Mesothelial cell of epicardium (in vitro differentiated cells): ENCODE measurements at places on chromosomes 12 and 14. TPM values are rescaled to one million over a fixed set of nuclear protein-coding genes. Genes with fewer than 3 reads are reported as not detected.
A peak's percentile ranks its signal among the peaks of the same experiment; 100 is the strongest.

BCAT1 gene
- 108 to 125 TPM (median 121 TPM) in 3 replicates for total RNA-seq

RAB3IP gene
- total RNA-seq, result 28.0 to 34.2 TPM (median 28.5 TPM) in 3 replicates

ZFHX2 gene
- 9.8 to 14.4 TPM (median 13.7 TPM) in 3 replicates for total RNA-seq

MYF5 gene
- total RNA-seq, result not detected in 3 replicates

DNA sequence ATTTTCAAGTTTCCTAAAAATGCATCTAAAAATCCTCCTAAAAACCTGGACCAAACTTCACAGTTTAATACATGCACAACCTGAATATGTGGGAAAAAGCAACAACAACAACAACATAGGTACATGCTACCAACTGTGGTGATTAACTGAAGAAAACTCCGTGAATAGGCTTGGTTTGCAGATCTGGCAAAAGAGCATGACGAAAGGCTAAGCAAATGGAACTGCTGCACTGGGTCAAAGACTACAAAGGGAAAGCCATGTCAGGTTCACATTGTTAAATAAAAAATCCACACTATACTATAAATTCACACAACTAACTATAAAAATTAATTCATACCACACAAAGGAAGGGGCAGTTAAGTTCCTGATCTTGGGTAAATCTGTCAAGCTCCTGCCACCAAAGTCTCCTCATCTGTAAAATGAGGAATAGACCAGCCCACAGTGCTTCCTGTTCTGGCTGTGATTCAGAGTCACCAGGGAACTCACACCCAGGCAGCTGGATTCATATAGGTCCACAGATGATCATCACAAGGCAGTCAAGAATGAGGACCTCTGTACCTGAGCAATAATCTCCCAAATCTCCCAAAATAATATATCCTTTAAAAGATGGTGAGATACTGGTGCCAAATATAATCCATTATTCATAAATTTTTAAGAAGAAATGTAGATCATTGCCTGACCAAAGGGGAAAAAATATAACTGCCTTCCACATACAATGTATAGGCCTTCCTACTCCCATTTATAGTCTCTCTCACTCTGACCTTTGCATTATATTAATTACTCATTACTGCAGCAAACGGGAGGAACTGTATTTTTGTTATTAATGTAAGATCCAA, 7.0 kb downstream of the CORO1C start:
- H3K27ac ChIP-seq, result peak overlapping the region; percentile 75
- no peaks in the 10 kb centered on the region for H3K36me3 ChIP-seq
- DNase-seq, result no peak
- no peaks in the 10 kb centered on the region for H3K27me3 ChIP-seq
- no peak overlapping the region for H3K4me3 ChIP-seq

DNA sequence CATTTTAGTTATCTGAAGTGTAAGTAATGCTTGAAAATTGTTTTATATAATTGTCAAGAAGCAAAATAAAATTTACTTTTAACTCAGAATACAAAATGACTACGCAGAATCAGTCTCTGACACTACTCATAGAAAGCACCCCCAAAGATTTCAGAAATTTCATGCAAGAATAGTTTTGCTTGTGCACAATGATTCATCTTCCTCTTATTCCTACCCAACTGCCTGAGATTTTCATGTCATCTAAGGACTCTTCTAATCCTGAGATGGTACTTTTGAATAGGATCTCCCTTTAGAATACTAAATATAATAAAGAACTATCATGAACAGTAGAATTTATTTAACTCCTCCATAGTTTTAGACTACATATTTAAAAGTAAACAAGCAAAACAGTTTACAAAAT, 485.3 kb upstream of the MGAT4C start:
- no peak overlapping the region for H3K4me3 ChIP-seq
- no peaks in the 10 kb centered on the region for H3K36me3 ChIP-seq
- no peak for DNase-seq
- no peak overlapping the region for H3K27ac ChIP-seq
- H3K27me3 ChIP-seq, result no peaks in the 10 kb centered on the region

DNA sequence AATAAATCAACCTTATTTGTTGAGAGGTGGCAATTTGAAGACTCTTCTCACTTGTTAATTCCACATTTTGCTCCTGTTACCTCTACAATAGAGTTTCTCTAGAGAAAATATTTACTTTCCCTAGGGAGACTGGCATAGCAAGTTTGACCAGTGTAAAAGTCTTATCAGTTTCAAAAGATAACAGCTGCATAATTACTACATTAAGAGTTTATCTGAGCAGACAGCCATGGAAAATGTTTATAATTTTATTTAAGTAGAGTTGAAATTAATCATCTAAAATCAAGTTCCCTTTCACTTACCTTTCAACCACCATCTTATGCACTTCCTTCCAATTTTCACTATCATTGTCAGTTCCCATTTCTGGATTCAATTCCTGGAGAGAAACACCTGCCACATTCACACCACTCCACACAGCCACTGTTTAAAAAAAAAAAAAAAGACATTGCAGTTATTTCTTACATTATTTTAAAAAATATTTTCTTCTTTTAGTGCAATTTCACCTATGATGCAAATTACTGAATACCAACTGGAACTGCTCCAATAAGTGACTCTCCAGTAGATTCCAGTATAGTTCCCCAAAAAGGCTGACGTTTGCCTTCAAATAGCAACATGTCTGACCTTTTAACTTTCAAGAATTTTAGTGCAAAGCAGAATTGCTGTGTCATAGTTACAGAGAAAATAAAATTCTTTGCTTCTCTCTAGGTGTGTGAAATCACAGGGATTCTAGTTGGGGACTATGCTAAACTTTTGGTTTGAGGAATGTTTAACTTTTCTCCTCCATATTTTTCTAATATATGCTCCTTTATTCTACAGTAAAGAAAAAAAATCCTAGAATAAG, 19.4 kb downstream of the LDHB start:
- DNase-seq, result no peak
- H3K36me3 ChIP-seq, result peaks cover 68% of the 10 kb centered on the region
- no peaks in the 10 kb centered on the region for H3K27me3 ChIP-seq

DNA sequence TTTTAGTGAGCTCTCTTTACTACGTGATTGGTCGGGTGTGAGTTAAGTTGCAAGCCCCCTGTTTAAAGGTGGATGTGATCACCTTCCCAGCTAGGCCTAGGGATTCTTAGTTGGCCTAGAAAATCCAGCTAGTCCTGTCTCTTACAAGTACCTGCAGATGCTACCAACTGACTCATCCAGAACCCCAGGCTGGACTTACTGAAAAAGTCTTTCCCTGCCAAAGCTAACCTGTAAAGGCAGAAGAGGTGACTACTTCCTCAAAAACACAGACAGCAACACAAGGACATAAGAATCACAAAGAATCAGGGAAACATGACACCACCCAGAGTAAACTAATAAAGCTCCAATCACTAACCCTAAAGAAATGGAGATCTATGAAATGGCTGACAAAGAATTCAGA, 39.1 kb upstream of the HIGD1C start:
- no peaks in the 10 kb centered on the region for H3K27me3 ChIP-seq
- H3K4me3 ChIP-seq, result no peak overlapping the region
- H3K27ac ChIP-seq, result no peak overlapping the region
- H3K36me3 ChIP-seq, result peaks cover 37% of the 10 kb centered on the region

DNA sequence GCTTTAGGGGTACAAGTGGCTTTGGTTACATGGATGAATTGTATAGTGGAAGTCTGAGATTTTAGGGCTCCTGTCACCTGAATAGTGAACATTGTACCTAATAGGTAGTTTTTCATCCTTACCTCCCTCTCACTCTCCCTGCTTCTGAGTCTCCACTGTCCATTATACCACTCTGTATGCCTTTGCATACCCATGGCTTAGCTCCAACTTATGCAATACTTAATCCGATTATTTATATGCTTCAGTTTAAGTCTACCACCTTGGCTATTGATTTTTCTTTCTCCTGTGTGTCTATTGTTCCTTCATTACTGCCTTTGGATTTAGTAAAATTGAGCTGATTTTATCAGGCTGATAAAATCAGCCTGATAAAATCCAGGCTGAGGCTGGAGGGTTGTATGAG, 30.5 kb upstream of the C12orf71 start:
- no peaks in the 10 kb centered on the region for H3K4me1 ChIP-seq
- no peaks in the 10 kb centered on the region for H3K27me3 ChIP-seq
- H3K27ac ChIP-seq, result no peak overlapping the region
- peaks cover 2% of the 10 kb centered on the region for H3K36me3 ChIP-seq

GRCh38 chr14:58872061-58872460, 234.3 kb downstream of the DACT1 start:
- H3K36me3 ChIP-seq, result no peaks in the 10 kb centered on the region
- H3K27me3 ChIP-seq, result no peaks in the 10 kb centered on the region
- no peak for DNase-seq
- no peak overlapping the region for H3K4me3 ChIP-seq
- peaks cover 29% of the 10 kb centered on the region for H3K4me1 ChIP-seq

GRCh38 chr14:65780566-65780965, 368.0 kb downstream of the FUT8 start:
- no peak overlapping the region for H3K4me3 ChIP-seq
- no peaks in the 10 kb centered on the region for H3K36me3 ChIP-seq
- no peak overlapping the region for H3K27ac ChIP-seq
- DNase-seq, result no peak

- no peaks in the 10 kb centered on the region for H3K36me3 ChIP-seq
- no peak overlapping the region for H3K27ac ChIP-seq
- no peak overlapping the region for H3K4me3 ChIP-seq
- peaks cover 19% of the 10 kb centered on the region for H3K4me1 ChIP-seq
- no peak for DNase-seq
Observed at GRCh38 chr12:77608271-77608824, 222.3 kb upstream of the NAV3 start.

- peak overlapping the region; percentile 65 for H3K27ac ChIP-seq
- H3K4me3 ChIP-seq, result no peak overlapping the region
- no peaks in the 10 kb centered on the region for H3K36me3 ChIP-seq
- no peak for DNase-seq
- H3K4me1 ChIP-seq, result peaks cover 13% of the 10 kb centered on the region
- H3K27me3 ChIP-seq, result no peaks in the 10 kb centered on the region
Observed at GRCh38 chr12:122917507-122918121, 21.7 kb upstream of the VPS37B start.

DNA sequence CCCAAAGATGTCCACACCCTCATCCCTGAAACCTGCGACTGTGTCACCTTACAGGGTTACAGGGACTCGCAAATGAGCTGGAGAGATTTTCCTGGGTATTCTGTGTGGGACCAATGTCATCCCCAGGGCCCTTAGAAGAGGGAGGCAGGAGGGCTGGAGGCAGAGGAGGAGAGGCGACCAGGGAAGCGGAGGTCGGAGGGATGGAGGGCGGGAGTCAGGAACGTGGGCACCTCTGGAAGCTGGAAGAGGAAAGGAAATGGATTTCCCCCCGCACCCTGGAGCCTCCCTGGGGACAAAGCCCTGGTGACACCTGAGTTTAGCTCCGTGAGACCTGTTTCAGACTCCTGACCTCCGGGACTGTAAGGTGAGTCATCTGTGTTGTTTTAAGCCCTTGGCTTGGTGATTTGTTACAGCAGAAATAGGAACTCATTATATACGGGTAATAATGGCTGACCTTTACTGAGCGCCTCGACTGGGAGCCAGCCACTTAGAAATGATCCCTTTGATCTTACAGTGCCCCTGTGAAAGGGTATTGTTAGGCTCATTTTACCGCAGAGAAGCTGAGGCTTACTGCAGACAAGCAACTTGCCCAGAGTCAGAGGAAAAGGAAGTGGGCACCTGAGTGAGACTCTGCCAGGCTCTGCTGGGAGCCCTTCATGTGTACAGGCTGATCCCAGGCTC, 29.3 kb upstream of the FZD10 start:
- no peak for DNase-seq
- no peak overlapping the region for H3K27ac ChIP-seq
- H3K36me3 ChIP-seq, result no peaks in the 10 kb centered on the region
- H3K4me3 ChIP-seq, result no peak overlapping the region

- H3K27me3 ChIP-seq, result no peaks in the 10 kb centered on the region
- H3K27ac ChIP-seq, result peak overlapping the region; percentile 6
- peaks cover 11% of the 10 kb centered on the region for H3K36me3 ChIP-seq
- H3K4me3 ChIP-seq, result no peak overlapping the region
Observed at GRCh38 chr12:79592865-79593264, 97.9 kb downstream of the PAWR start.

GRCh38 chr12:65993173-65993572, 137.4 kb downstream of the LLPH start:
- DNase-seq, result no peak
- peaks cover 15% of the 10 kb centered on the region for H3K4me1 ChIP-seq
- H3K4me3 ChIP-seq, result no peak overlapping the region
- no peaks in the 10 kb centered on the region for H3K27me3 ChIP-seq

DNA sequence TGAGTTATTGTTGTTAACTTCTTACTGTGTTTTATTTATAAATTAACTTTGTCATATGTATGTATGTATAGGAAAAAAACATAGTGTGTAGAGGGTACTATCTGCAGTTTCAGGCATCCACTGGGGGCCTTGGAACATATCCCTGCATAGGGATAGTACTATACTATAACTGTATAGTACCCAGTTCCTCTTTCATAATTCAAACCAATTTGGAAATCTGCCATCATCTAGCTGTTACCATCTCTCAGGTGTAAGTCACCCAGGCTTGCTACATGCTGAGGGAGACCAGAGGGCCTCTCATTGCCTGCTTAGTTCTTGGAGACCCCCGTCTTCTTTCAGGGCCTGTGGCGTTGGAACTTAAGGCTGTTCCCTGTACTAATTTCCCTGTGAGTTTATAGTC, 12.9 kb upstream of the DCD start:
- H3K27me3 ChIP-seq, result peaks cover 22% of the 10 kb centered on the region
- H3K4me3 ChIP-seq, result no peak overlapping the region
- H3K4me1 ChIP-seq, result peaks cover 8% of the 10 kb centered on the region
- DNase-seq, result no peak
- H3K36me3 ChIP-seq, result no peaks in the 10 kb centered on the region

DNA sequence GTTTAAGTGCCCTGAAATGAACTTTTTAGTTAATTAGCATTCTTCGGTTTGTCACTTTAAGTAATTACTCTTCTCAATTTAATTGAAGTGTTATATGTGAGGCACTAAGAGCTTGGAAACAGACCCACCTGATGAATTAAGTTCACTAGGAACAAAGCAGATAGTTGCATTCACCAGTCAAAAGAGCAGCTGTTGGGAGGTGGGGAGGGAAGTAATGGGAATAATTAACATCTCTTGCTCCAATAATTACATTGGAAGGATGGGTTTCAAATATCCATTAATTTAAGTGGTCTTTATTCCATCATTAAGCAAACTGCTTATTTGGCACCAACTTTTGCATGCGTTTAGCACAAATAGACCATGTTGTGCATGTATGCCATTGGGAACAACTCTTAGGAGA, 667.2 kb downstream of the GALC start:
- H3K27ac ChIP-seq, result no peak overlapping the region
- H3K4me3 ChIP-seq, result no peak overlapping the region
- H3K36me3 ChIP-seq, result no peaks in the 10 kb centered on the region
- no peaks in the 10 kb centered on the region for H3K4me1 ChIP-seq
- H3K27me3 ChIP-seq, result no peaks in the 10 kb centered on the region

GRCh38 chr12:70691018-70691672, 53.9 kb upstream of the PTPRB start:
- no peak overlapping the region for H3K27ac ChIP-seq
- H3K4me3 ChIP-seq, result no peak overlapping the region
- no peaks in the 10 kb centered on the region for H3K36me3 ChIP-seq
- no peak for DNase-seq
- H3K27me3 ChIP-seq, result no peaks in the 10 kb centered on the region
- H3K4me1 ChIP-seq, result peaks cover 4% of the 10 kb centered on the region

GRCh38 chr12:92030618-92031017, 115.0 kb downstream of the BTG1 start:
- DNase-seq, result no peak
- H3K27me3 ChIP-seq, result no peaks in the 10 kb centered on the region
- no peak overlapping the region for H3K27ac ChIP-seq
- no peaks in the 10 kb centered on the region for H3K36me3 ChIP-seq
- H3K4me3 ChIP-seq, result no peak overlapping the region

- no peak overlapping the region for H3K4me3 ChIP-seq
- peaks cover 2% of the 10 kb centered on the region for H3K27me3 ChIP-seq
- no peaks in the 10 kb centered on the region for H3K36me3 ChIP-seq
- DNase-seq, result no peak
Observed at GRCh38 chr12:75177997-75178396, 31.6 kb downstream of the KCNC2 start.

GRCh38 chr12:29147731-29148595, 1.1 kb upstream of the FAR2 start:
- peaks cover 20% of the 10 kb centered on the region for H3K27me3 ChIP-seq
- DNase-seq, result no peak
